Naive B cell (primary cell): ENCODE measurements at places on chromosomes 16 and 17.

DNA sequence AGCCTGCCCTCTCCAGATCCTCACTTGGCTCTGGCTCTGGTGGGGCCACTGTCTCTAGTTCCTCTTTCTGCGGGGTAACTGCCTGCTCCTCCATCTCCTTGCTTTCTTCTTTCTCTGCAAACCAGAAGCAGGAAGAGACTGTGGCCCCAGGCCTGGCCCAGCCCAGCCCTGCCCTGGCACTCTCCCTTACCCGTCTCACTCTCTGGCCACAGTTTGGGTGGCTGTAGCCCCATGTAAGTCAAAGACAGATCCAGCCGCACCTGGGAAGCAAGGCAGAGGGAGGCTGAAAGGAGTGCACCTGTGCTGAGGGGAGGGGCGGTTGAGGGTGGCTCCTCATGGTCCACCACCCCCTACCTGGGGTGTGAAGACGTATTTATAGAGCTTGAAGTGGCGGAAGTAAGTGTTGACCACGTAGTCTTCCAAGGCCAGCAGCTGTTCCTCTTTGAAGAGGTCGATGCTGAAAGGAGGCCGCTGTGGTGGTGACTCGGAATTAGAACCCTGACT is 2.8 kb downstream of the CFAP119 start:
- H3K4me3 ChIP-seq = peak overlapping the region; percentile 41
- no peaks in the 10 kb centered on the region for H3K36me3 ChIP-seq
- H3K4me1 ChIP-seq = peaks cover 26% of the 10 kb centered on the region

GRCh38 chr17:58985971-58986370 is 120.7 kb downstream of the TRIM37 start:
- no peaks in the 10 kb centered on the region for H3K4me1 ChIP-seq
- H3K36me3 ChIP-seq = peaks cover 7% of the 10 kb centered on the region
- no peak overlapping the region for H3K27ac ChIP-seq

GRCh38 chr16:85265810-85266209 is 153.5 kb upstream of the CIBAR2 start:
- no peak overlapping the region for H3K27ac ChIP-seq
- peaks cover 6% of the 10 kb centered on the region for H3K27me3 ChIP-seq
- H3K36me3 ChIP-seq = no peaks in the 10 kb centered on the region
- peaks cover 22% of the 10 kb centered on the region for H3K4me1 ChIP-seq

DNA sequence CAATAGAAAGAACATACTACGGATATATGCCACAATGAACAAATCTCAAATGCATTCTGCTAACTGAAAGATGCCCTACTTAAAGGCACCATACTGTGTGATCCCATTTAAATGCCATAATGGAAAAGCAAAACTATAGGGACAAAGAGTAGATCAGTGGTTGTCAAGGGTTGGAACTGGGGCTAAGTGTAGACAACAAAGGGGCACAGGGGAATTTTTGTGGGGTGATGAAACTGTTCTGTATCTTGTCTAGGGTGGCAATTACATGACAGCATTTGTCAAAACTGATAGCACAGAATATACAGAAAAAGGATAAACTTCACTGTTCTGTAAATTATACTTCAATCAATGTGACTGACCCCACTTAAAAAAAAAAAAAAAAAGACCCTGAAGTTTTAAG is 17.7 kb downstream of the GFOD2 start:
- H3K27me3 ChIP-seq = no peaks in the 10 kb centered on the region
- H3K27ac ChIP-seq = no peak overlapping the region
- H3K36me3 ChIP-seq = peaks cover 8% of the 10 kb centered on the region
- peaks cover 3% of the 10 kb centered on the region for H3K4me1 ChIP-seq

- no peaks in the 10 kb centered on the region for H3K27me3 ChIP-seq
- no peak for DNase-seq
- no peak overlapping the region for H3K4me3 ChIP-seq
Observed at GRCh38 chr16:85784813-85785212, 14.5 kb downstream of the EMC8 start.

- H3K27ac ChIP-seq = no peak overlapping the region
- no peak overlapping the region for H3K4me3 ChIP-seq
- H3K36me3 ChIP-seq = peaks cover 5% of the 10 kb centered on the region
Observed at GRCh38 chr16:3596101-3596861, 15.1 kb downstream of the SLX4 start.

DNA sequence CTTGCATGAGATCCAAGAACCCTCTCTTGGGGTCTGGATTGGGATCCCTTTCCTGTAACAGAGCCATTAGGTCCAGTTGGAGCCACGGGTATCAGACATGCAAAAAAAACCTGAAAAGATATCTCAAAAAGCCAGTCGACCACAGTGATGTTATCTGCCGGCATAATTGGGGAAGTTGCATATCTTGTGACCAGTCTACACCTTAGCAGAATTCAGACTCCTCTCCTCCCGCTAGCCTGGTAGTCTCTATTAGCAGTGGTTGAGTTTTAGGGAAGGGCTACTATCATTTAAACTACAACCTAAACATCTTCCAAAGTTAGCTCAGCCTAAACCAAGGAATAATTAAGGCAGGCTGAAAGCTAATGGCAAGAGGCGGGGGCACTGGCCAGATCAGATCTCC is 16.2 kb upstream of the PSMD7 start:
- peaks cover 8% of the 10 kb centered on the region for H3K36me3 ChIP-seq
- DNase-seq = no peak
- no peaks in the 10 kb centered on the region for H3K27me3 ChIP-seq
- H3K4me1 ChIP-seq = no peaks in the 10 kb centered on the region
- H3K4me3 ChIP-seq = no peak overlapping the region

DNA sequence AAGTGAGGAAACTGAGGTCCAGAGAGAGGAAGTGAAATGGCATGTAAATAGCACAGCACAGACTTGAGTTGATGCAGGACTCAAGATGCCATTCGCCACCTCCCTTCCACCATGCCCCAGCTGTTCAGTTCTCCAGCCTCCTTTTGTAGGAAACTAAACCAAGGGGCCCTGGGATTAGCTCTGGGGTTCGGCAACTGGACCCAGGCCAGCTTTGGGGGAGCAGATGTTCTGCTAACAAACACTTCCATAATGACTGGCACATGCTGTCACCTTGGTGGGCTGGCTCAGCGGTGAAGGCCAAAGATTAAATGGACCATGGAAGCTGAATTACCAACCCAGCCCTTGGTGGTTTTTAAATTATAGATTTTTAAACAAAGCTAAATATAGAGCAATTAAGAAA is 77.0 kb downstream of the IRX6 start:
- peaks cover 18% of the 10 kb centered on the region for H3K27me3 ChIP-seq
- no peak overlapping the region for H3K27ac ChIP-seq
- H3K4me1 ChIP-seq = no peaks in the 10 kb centered on the region
- H3K36me3 ChIP-seq = no peaks in the 10 kb centered on the region
- no peak overlapping the region for H3K4me3 ChIP-seq
- DNase-seq = no peak

- H3K4me3 ChIP-seq = peak overlapping the region; percentile 98
- no peak for DNase-seq
- peaks cover 25% of the 10 kb centered on the region for H3K4me1 ChIP-seq
- peak overlapping the region; percentile 52 for H3K27ac ChIP-seq
- H3K27me3 ChIP-seq = peaks cover 30% of the 10 kb centered on the region
Observed at GRCh38 chr17:47841488-47842291, 617 bp upstream of the SCRN2 start.

DNA sequence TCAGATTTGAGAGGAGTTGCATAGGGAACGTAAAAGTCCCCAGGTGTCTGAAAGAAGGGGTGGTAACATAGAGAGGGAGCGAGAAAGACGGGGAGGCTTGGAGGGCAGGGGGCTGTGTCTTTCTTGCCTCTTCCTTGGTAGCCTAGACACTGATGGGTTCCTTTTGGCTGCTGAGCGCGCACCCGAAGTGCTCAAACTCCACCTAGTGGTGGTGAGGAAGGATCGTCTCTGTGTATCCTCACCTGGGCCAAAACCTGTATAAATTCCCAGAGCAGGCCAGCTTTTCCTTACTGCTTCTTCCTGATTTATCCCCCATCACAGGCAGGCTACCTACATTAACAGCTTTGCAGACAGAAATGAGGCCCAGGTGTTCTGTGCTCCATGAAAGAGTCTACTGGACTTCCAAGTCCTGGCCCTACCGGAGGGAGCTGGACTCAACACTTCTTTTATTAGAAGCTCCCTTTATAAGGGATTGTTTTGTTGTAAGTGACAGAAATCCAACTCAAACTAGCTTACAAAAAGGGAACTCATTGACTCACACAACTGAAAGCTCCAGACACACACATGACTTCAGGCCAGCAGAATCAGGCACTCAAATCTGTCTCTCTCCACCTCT is 5.5 kb upstream of the SLC25A35 start:
- no peaks in the 10 kb centered on the region for H3K36me3 ChIP-seq
- peaks cover 16% of the 10 kb centered on the region for H3K4me1 ChIP-seq
- peak; percentile 66 for DNase-seq
- H3K4me3 ChIP-seq = no peak overlapping the region
- H3K27me3 ChIP-seq = no peaks in the 10 kb centered on the region

- no peaks in the 10 kb centered on the region for H3K36me3 ChIP-seq
- H3K4me1 ChIP-seq = peaks cover 42% of the 10 kb centered on the region
- peak overlapping the region; percentile 91 for H3K4me3 ChIP-seq
- no peaks in the 10 kb centered on the region for H3K27me3 ChIP-seq
- no peak for DNase-seq
- peak overlapping the region; percentile 95 for H3K27ac ChIP-seq
Observed at GRCh38 chr16:11914210-11915113, 1.3 kb downstream of the GSPT1 start.

GRCh38 chr17:6195123-6195522 is 124.9 kb downstream of the WSCD1 start:
- H3K36me3 ChIP-seq = no peaks in the 10 kb centered on the region
- peaks cover 2% of the 10 kb centered on the region for H3K4me1 ChIP-seq
- no peak overlapping the region for H3K4me3 ChIP-seq
- peaks cover 13% of the 10 kb centered on the region for H3K27me3 ChIP-seq
- H3K27ac ChIP-seq = no peak overlapping the region
- no peak for DNase-seq

DNA sequence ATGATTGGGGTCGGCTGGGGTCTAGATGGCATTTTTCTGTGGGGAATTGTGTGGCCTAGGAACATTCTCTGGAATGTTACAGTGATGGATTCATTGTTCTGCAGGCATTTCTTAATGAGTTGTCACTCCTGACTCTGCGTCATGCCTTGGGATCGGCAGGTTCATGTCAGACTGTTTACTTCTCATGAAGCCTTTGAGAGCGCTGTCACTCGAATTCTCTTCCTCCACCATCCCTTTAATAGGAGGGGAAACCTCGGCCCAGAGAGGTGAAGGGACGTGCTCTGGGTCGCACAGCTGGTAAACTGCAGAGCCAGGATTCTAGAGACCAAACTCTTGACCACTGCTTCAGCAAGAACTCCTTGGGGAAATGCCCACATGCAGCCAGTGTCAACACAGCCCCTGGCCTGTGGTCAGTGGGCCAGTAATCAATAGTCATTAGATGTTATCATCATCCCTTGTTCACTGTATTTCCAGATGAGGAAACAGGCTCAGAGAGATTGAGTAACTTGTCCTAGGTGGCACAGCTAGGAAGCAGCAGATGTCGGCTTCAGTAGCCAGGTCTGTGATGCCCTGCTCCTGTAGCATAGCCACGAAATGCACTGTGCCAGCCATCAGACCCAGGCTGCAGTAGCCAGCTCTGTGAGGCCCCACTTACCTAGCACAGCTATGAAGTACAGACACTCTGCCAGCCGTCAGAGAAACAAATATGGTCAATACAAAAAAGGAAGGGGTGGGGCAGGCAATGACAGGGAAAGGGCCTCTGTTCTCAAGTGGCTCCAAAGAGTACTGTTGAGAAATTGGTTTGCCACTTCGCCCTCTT is 259.0 kb downstream of the CPPED1 start:
- no peak overlapping the region for H3K4me3 ChIP-seq
- H3K27me3 ChIP-seq = no peaks in the 10 kb centered on the region
- DNase-seq = no peak
- H3K27ac ChIP-seq = peak overlapping the region; percentile 74
- no peaks in the 10 kb centered on the region for H3K36me3 ChIP-seq

DNA sequence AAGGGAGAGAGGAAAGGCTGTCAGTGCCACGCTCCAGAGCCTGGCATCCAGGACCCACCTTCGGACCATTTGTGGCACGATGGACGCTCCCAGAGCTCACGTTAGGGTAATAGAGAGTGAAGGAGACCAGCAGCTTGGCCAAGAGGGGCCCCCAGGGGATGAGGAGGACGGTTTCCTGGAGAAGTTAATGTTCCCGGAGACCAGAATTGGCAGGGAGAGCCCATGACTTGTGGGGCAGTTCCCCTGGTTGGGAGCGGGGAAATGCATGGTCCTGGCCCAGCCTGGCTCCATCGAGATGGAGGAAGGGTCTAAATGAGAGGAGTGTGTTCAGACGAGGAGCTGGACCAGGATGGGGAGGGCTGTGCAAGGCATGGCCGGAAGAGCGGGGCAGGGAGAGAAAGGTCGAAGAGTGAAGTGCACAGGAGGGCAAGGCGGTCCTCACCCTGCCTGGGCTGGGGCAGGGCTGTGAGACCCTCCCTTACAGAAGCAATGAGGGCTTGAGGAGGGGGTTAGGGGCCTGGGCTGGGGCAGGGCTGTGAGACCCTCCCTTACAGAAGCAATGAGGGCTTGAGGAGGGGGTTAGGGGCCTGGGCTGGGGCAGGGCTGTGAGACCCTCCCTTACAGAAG is 2.9 kb upstream of the HIC1 start:
- peaks cover 29% of the 10 kb centered on the region for H3K4me1 ChIP-seq
- H3K4me3 ChIP-seq = peak overlapping the region; percentile 22

DNA sequence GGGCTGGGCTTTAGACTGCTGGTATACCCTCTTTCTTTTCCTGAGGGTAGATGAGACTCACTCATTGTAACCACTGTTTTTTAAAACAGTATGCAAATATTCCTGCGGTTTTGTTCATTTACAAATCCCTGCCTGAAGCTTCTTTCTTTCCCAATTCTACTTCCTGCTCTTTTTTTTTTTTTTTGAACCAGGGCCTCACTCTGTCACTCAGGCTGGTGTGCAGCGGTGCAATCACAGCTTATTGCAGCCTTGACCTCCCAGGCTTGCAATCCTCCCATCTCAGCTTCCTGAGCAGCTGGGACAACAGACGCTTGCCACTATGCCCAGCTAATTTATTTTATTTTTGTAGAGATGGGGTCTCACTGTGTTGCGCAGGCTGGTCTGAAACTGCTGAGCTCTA is 8.0 kb upstream of the SULT1A1 start:
- no peaks in the 10 kb centered on the region for H3K4me1 ChIP-seq
- H3K4me3 ChIP-seq = no peak overlapping the region
- H3K27me3 ChIP-seq = no peaks in the 10 kb centered on the region
- no peak overlapping the region for H3K27ac ChIP-seq

GRCh38 chr17:19724501-19725420 is 8.4 kb upstream of the SLC47A2 start:
- H3K4me3 ChIP-seq = peak overlapping the region; percentile 73
- peaks cover 5% of the 10 kb centered on the region for H3K27me3 ChIP-seq
- peak; percentile 50 for DNase-seq
- H3K27ac ChIP-seq = peak overlapping the region; percentile 82

DNA sequence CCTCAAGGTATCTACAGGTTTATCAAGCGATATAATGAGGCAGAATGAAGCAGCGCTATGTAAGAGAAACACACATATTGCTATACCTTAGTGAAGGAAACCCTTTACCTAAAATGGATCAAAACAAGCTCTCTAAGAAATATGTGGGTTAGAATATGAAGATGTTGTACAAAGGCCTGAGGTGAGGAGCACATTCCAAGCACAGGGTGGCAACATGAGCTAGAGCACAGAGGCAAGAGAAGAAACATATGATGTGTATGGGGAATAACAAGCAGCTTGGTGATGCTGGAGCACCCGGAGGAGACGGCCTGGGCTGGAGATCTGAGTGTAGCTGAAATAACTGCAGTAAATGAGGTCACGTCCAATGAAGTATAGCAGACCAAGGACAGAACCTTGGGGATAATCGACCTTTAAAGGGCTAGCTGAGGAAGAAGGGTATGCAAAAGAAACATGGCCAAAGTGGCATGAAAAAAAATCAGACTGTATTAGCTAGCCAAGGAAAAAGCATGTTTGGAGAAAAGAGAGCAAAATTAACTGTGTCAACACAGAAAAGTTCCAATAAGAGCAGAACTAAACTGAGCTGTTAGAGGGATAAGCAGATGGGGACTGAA is 44.0 kb downstream of the MARVELD3 start:
- no peak for DNase-seq
- H3K36me3 ChIP-seq = peaks cover 31% of the 10 kb centered on the region
- no peaks in the 10 kb centered on the region for H3K4me1 ChIP-seq
- H3K4me3 ChIP-seq = no peak overlapping the region
